ENCODE measurements at places on chromosomes 16 and 17.

GRCh38 chr17:10161386-10161785 is 37.0 kb downstream of the GAS7 start:
- DNase-seq, result no peak

DNA sequence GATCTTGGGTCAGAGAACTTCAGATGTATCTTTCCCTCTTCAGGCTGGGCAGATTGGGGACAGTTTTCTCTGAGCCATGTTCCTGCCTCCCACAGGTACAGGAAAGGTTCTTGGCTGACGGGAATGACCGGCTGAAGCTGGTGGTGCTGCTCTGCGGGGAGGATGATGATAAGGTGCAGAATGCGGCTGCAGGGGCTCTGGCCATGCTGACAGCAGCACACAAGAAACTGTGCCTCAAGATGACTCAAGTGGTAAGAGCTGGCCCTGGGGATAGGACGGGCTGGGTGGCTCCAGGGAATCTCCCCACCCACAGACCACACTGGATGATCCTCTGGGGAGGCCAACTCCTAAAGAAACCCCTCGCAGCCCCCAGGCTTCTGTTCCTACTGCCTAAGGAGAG is 10.9 kb downstream of the SLC35G3 start:
- DNase-seq, result no peak

GRCh38 chr16:31167315-31167714 is 12.6 kb upstream of the FUS start:
- no peak for DNase-seq

GRCh38 chr17:10380631-10381408 is 8.0 kb upstream of the MYH13 start:
- no peak for DNase-seq

- no peak for DNase-seq
These were observed 15.6 kb downstream of the B4GALNT2 start for GRCh38 chr17:49148171-49148570.

DNA sequence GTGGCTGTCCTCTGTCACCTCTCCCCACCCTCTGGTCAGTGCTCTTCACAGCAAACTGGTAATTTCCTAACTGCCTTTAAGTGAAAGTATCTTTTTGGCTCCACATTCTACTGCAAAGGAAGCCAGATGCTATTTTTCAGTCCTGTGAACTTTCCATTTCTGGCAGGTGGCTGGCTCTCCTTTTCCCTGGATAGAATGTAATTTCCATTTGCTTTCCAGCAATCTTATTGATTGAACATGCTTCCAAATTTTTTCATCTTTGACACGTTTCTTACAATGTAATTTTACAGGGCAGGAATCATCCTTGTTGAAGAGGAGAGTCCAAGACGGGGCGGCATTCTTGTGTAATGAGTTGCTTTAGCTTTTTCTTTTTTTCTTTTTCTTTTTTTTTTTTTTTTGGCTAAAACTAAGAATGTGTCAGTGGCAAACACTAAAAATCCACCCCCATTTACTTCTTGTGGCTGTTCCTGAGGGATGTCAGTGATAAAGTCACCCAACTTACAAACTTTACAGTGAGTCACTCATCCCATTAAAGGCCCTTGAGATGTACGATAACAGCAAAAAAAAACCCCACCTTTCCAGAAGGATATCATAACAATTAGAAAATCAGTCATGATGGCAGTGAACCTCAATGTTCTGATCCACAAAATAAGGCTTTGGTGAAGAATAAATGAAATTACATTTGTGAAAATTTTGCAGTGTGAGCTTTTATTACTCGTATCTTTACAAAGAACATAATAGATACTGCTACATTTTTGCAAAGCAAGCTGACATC is 29.4 kb upstream of the PRKCA start:
- DNase-seq, result no peak

DNA sequence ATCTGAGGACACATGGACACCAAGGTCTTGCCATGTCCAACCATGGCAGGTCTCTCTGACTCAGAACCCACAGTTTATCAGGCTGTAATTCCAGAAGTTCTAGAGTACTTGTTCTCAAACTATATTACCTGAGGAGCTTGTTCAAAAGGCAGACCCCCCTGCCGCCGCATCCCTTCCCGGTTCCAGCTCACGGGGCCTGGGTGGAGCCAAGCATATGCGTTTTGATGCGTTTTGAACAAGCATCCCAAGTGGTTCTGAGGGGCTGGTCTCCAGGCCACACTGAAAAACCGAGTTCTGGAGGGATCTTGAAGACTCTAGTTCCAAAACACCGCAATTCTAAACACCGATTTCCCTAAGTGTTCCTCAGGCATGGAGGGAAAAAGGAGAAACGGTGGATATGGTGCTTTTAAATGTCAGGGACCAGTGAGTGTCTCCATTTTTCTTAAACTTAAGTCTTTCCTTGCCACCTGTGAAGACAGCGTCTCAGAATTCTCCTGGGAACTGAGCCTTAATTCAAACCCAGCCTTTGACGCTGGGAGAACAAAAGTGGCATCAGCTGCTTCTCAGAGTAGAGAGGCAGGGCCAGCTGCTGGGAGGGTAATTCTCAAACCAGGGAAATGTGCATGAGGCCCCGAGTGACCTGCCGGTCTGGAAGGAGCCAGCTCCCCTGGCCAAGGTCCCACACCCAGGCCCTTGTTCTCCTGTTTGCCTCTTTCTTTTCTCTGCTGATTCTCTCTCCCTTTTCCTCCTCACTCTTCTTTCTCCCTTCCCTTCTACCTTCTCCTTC is 84.4 kb upstream of the PLCG2 start:
- no peak for DNase-seq

DNA sequence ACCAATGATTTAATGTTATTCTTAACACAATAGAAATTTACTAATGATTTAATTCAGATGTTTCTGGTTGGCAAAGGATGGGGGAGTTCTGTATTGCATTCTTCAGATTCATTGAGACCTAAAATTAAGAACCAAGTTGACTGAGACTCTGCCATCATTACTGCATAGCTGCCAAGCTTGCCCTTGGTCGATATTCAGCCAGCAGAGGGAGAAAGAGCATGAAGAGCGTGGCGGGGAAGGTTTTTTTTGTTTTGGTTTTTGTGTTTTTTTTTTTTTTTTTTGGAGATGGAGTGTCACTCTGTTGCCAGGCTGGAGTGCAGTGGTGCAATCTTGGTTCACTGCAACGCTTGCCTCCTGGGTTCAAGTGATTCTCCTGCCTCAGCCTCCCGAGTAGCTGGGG is 659.4 kb upstream of the EEF2KMT start:
- DNase-seq, result no peak

GRCh38 chr17:48561884-48562810 is 16.0 kb downstream of the HOXB4 start:
- no peak for DNase-seq

GRCh38 chr16:26594666-26595065 is 472.1 kb upstream of the C16orf82 start:
- DNase-seq, result no peak

DNA sequence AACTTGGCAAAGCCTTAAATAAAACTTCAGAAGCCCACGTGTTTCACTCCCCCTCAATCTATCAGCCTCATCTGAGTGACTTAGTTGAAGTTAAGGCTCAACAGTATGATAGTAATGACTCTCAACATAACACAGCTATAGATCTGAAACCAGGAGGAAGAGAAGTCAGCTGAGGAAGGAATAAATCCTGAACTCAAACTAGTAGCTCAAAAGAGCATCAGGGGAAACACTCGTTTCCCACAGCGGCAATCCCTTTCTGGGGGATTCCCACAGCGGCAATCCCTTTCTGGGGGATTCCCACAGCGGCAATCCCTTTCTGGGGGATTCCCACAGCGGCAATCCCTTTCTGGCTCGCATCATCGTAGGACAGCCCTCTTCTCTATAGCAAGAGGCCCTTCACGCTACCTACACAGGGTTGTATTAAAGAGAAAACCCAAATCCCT is 56.8 kb downstream of the ZZEF1 start:
- no peak for DNase-seq

DNA sequence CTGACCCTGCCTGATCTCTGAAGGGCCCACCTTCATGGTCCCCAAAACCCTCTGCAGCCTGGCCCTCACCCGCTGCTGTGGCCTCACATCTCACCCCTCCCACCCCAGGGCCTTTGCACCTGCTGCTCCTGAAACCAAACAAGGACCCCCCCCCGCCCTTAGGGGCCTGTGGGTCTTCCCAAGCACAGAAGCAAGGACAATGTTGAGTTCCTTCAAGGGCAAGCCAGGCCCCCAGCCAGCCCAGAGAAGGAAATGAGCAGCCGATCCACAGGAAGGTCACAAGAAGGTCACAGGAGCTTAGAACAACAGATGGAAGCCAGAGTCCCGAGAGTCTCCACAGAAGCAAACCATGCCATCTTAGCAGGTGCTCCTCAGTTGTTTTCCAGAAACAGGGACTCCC is 493 bp upstream of the PDE6G start:
- DNase-seq, result no peak

DNA sequence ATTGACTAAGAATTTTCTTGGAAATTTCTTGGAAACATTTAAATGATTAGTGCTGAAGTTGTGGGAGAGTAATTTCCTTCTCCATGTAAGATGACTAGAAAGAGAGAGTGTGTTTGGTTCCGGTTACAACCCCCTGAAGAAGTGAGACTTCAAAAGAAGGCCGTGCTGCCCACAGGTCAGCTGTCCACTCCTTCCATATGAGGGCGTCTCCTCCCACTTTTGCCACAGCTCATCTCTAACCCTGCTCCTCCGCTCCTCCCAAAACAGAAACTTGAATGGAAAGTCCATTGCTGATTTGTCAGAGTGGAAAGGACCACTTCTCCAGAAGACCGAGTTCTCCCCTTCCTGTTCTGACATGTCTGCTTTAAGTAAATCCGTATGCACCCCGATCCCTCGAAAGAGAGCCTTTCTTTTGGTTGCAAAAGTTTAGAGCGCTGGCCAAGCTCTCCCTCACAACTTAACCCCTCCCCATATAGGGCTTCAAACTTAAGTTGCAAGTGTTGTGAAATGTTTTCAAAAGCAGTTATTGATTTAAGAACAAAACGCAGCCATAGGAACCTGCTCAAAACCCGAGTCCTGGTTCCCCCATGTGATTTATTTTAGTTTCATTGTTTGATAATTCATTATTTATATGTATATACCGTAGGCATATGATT is 129.5 kb downstream of the SOCS1 start:
- DNase-seq, result no peak

DNA sequence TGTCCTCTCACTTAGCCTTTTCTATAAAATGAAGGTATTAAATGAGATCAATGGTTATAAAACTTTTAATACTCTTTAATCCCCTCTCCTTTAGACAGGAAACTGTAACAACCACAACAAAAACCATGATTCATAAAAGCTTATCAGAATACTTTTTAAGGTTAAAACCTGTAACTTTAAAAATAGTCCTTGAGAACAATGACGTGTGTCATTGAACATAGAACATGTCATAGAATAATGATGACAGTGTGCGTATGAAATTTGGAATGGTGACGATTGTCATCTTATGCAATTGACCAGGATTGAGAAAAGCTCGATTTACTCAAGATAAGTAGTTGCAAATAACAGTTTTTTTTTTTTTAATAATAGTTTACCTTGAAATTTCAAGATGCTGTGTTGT is 94.1 kb downstream of the PLCG2 start:
- no peak for DNase-seq

DNA sequence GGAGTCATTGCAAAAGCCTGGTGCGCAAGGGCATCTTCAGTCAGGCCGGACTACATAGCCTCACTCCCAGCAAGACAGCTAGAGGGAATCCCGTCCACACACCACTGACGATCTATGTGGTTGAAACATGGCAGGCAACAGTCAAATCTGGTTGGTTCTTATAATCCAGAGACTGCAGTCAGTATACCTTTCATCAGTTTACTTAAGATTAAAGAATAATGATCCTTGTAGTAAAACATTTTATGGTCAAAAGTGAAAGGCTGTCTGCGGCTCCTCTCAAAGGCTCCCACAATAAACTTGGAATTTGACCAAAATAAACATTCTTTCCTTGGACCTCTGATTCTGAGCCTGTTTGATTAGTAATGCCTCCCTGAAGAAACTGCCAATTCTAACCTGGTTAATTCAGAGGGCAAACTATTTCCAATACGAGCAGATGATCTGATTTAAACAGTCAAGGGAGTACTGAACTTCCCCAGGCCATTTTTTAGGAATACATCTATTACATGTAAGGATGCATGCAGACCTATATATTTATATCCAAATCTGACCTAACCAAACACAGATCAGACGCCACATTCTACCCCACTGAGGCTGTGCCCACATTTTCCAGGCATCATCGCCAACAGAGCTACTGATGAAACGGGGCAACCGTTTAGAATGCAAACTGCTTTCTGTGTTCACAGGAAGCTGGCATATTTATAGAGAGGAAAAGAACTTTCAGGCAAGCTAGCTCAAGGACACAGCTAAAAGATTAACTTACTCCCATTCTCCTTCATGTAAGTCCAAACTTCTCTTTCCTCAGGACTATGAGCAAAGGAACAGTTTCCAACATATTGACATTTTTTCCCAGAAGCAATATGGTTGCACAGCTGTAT is 15.3 kb upstream of the TXNDC11 start:
- no peak for DNase-seq

GRCh38 chr17:8884336-8884990 is 17.0 kb upstream of the PIK3R6 start:
- DNase-seq, result no peak

Measured in COLO829 (cell line).